ENCODE measurements at places on chromosomes 12 and 14.

GRCh38 chr14:101736585-101736984 is 24.9 kb upstream of the PPP2R5C start:
- DNase-seq, result no peak

- no peak for DNase-seq
Observed at GRCh38 chr12:102816816-102817434, 100.1 kb downstream of the PAH start.

- no peak for DNase-seq
Observed at GRCh38 chr12:2860170-2860569, 3.3 kb upstream of the TEX52 start.

DNA sequence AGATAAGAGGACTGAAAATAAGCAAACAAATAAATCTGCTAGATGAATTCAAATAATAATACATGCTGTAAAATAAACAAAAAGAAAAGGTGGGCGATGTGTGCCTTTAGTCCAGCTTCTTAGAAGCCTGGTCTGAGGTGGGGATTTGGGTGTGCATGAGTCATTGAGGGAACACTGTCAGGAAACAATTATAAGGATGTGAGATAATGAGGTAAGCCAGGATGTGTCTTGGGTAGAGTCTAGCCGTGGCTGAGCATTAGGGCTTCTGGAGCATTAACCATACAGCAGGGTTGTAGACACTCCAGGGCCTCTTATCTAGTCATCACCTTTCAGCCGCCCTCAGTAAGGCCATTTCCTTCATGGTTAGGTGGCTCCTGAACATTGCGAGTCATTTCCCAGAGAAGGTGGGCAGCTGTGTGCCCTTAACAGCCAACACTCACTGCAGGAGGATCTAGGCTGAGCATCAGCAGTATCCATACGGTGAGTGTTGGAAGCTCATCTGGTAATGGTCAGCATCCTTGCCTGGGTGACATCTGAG is 405.6 kb downstream of the GLT1D1 start:
- DNase-seq, result no peak

DNA sequence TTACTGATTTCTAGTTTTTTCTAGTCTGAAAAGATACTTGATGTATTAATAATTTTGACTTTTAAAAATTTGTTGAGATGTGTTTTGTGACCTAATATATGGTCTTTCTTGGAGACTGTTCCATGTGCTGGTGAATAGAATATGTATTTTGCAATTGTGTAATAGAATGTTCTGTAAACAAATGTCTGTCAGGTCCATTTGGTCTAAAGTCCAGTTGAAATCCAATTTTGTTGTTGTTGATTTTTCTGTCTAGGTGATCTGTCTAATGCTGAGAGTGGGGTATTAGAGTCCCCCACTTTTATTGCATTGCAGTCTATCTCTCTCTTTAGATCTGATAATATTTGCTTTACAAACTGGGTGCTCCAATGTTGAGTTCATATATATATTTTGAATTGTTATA is 175.8 kb downstream of the RPAP3 start:
- DNase-seq, result no peak

DNA sequence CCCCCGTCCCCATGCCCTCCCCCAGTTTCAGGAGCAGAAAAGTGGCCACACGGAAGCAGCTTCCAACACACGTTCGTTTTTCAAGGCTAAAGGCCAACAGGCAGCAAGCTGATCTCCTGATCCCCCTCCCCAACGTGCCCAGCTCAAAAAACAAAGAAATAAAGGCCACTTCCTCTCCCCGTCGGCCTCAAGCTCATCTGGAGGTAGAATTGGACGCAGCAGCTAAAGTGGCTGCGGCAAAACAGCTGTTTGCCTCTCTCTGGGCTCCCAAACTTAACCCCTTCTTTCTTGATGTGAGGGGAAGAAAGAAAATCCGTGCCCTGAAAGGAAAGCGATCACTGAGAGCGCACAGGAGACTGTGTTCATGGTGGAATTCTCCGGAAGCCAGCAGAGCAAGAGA is 66.3 kb downstream of the SCARB1 start:
- DNase-seq, result no peak

GRCh38 chr12:47214771-47215170 is 135.0 kb upstream of the AMIGO2 start:
- DNase-seq, result no peak

DNA sequence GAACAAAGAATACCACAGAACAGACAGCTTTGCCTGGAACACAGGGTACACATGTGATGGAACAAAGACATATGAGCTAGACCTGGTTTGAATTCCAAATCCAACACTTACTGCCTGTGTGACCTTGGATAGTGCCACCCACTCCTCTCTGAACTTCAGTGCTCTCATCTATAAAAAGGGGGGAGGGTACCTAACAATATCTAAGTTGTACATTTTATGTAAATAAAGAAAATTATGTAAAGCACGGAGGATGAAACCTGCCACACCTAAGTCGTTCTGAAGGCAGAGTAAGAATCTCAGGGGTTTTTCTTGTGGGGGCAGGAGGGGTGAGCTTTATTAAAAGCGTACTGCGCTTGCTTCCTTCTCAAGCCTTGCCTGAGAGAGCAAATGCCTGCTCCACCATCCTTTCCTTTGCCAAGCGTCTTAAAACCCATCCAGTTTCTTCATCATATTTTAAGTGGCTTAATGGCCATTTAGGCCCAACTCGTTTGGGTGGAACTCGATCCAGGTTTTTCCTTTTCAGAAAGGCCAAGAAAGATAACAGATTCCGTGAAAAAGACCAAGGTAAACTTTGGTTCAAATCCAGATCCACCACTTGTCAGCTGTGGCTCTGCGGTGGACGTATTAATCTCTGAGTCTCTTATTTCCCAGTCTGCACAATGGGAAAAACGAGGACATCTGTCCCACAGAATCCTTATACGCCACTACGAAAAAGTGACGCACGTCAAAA is 946 bp downstream of the DDX24 start:
- DNase-seq, result no peak

DNA sequence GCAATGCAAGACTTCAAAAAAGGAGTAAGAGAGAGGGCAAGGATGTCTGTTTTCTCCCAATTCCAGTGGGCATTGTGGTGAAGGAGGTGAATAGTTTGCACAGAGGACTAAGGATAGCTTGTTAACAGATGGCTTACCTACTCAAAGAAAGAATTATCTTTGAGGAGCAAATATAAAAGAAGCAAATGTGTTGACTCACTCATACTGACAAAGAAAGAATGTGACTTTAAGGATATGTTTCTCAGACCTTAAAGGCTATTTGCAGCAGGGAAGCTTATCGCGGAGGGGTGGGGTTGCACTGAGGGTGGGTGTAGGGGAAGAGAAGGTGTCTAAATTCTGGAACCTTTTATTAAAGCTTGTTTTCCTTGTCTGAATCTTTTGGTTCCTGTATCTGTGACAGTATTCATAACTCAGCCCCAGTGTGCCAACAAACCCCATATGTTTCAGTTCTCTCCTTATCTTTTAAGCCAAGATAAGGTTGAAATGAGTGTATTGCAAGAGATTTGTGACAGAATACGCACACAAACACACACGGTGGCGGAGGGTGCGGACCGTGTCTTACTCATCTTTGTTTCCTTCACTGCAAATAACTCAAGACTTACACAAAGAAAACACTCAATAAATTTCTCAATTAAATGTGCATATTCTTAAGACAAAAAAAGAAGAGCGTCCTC is 146.4 kb upstream of the ARID2 start:
- DNase-seq, result no peak

DNA sequence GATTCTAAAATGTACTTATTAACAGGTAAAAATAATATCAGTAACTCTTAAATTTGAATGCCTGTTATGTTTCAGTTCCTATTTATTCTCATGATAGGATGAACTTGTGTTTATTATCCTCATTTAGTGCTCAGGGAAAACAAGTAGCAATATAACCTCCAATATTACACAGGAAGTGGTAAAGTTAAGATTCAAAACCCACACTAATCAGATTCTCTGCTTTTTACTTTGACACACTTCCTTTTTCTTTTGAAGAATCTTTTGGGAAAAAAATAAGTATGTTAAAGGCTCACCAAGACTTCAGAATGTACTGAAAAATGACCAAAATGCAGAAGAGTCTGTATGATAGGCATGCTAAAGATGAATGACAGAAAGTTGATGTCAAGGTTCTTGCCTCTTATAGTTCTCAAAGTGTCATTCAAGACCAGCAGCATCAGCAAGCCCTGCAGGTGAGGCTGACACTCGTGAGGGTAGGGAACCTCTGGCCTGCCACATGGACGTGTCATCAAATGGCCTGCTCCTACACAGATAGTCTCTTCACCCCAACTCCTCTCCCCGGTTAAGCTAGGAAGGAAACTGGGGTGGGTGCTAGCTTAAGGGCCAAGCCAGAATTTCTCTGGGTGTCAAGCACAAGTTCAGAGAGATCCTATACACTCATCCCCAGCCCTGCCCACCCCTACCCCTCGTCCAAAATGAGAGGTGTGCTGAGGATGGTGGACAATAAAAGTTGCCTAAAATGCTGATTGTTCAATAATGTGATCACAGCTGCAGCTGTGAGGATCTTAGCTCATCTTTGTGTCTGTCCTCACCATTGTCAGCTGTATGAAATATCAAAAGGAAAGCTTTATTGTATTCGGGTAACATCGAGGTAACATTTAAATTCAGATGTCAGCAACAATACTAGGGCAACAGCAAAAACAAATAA is 6.3 kb downstream of the TBPL2 start:
- no peak for DNase-seq

DNA sequence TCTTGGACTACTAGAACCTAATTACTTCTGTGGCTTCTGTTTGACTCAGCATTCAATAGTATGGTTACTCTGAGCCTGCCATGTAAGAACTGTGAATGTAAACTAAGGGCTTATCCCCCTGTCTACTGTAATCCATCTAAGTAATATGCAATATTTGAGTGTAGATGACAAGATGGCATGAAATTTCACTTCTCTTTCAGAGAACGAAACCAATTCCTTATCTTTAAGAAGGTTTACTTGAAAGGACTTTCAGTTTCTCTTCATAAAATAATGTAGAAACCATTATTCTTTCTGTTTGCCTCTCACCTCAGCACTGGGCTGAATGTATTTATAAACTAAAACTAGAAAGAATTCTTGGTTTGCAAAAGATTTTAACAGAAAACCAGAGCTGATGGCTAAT is 60.4 kb upstream of the ARID2 start:
- DNase-seq, result no peak

- no peak for DNase-seq
Observed at GRCh38 chr12:50887191-50887590, 44.5 kb downstream of the TMPRSS12 start.

DNA sequence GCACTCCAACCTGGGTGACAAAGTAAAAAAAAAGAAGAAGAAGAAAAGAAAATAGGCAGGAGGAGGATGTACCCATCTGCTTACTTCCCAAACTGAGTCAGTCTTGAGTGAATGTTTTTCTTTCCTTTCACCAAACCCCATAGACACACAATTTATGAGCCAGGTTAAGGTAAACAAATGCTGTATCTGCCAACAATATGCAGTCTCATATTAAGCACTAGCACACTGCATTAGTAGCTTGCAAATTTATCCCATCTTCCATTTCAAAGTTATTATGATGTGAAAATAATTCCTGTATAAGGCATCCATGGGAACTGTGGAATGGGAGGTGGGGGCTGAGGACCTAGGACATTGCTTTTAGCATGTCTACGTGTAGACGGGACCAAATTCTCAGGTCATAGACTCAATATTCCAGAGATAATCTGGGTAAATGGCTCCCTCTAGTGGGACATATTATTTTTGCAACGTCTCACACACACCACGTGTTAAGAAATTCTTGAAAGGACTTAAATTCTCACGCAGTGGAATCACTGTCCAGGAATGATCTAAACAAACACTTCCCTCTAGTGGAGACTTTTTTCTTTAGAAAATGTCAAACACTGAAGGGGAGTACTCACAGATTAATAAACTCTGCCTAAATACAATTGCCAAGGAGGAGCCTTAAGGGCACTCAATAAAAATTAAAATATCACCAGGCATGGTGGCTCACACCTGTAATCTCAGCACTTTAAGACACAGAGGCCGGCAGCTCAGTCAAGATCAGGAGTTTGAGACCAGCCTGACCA is 17.1 kb upstream of the OR10P1 start:
- no peak for DNase-seq

- DNase-seq, result no peak
Observed at GRCh38 chr14:85813040-85813439, 283.1 kb downstream of the FLRT2 start.

DNA sequence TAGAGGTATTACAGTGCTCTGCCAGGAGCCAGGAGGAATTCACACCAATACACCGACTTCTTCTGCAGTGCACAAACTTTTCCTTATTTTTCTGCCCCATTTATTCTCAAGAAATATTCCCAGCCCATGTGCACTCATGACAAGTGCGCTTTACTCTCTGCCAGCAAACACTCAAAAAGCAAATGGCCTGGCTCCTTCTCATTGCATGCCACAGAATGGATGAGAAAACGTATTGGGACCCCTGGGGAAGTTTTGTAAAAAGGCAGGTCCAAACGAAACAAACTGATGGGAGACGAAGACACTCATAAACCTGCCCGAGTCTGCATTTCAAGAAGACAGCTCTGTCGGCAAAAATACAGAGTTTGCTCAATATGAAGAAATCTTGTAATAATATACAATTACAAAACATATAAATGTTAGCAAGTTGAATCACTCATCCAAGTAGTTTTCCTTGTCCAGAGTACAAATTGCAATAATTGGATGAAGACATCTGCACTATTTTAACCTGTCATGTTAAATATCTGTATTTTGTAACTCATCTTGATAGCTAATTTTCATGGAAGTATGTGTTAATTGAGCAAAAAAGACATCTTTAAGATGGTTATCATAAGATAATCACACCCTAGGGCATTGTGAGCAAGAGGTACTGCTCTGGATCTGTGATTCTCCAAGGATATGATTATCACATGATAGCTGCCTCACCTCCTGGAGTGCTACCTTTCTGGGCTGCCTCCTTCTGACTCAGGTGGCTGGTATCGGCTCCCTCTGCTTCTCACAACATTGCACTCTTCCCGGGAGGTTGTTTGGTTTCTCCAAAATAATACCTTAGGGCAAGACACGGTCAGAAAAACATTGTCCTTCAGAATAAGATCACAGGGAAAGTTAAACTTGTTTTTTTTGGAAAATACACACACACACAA is 260.8 kb upstream of the G2E3 start:
- no peak for DNase-seq

- DNase-seq, result no peak
Observed at GRCh38 chr14:56648508-56649301, 69.1 kb downstream of the TMEM260 start.

GRCh38 chr12:110180591-110181005 is 56.4 kb downstream of the IFT81 start:
- no peak for DNase-seq

DNA sequence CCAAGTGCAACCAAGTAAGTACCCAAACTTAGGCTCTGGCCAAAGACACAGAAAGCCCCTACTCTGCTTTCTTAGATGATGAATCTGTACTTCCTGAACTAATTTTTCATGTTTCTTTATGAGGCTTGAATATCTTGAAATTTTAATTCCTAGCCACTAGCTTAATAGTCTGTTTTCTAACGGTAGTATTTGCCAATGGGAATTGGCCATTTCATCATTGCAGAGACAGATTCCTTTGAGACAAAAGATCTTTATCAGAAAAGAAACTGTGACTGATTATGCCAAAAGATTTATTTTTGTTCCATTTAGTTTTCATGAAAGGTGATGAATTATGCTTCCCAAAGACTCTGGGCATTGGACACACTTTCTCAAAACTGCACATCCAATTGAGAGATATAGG is 48.7 kb downstream of the DAD1 start:
- DNase-seq, result no peak

All from caudate nucleus (tissue), 63 donors.